ENCODE measurements at places on chromosomes 16 and 17.

DNA sequence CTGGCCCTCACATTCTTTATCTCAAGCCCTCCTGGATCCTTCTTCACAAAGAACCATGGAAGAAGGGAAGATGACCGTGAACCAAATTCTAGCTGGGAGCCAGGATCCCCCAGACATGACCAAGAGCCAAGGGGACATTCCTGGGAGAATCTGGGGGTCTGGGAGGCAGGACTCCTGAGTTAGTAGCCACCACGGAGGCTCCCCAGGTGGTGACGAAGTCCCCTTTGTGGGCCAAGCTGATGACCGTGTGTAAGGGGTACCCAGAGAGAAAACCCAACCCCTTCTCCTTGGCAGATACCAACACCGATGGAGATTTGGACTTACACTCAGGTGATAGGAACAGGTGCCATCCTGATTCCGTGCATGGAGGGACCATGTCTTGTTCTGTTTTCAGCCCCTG, 6.8 kb upstream of the GFAP start:
- no peak for DNase-seq

- no peak for DNase-seq
These were observed 563.7 kb upstream of the HSBP1 start for GRCh38 chr16:83244057-83244456.

DNA sequence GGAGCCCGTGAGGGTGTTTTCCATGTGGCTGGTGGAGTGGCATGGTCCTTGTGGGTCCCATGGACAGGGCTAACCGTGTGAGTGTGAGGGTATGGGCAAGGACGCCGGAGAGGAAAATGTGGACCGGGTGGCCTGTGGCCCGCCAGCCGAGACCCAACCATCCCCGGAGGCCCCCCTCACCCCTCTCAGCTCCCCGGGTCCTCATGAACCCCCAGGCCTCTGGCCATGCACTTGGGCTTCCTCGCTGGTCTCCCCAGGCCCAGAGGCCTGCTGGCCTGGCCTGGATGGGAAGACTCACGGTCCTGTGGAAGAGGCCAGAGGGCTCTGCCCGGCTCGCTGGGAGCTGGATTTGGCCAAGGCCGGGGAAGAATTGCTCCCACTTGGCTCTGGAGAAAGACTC, 13.1 kb downstream of the RAP1GAP2 start:
- DNase-seq: no peak

- no peak for DNase-seq
These were observed 1.4 kb downstream of the PYY start for GRCh38 chr17:43952351-43952723.

DNA sequence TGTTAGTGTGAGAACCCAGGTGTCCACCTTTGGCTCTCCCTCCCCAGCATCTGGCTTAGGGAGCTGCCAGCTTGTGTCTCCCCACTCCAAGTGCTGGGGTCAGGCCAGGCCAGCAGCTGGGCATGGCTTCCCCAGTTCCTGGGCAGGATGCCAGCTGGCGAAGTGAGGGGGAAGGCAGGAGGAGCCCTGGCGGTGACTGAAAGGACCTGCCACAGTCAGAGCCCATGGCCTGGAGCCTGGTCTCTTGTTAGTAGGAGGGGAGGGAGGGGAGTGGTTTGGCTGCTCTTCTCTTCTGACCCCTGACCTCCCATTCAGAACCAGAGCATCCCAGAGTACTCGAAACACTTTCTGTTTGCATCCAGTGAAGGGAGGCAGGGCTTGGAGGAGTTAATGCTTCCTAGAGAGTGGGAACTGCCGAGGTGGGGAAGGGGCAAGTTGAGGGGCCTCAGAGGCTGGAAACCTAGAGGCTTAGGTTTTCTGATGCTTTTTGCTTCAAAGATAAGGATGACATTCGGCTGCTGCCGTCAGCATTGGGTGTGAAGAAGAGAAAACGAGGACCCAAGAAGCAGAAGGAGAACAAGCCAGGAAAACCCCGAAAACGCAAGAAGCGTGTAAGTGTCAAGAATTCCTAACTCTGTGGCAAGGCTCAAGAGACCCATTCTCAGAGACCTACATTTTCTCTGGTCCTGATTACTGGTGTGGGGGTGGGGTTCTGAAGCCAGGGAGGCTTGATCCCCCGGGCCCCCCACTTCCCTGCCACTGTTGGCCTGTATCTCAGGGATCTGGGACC, 772 bp downstream of the CHD3 start:
- peak; percentile 40 for DNase-seq

DNA sequence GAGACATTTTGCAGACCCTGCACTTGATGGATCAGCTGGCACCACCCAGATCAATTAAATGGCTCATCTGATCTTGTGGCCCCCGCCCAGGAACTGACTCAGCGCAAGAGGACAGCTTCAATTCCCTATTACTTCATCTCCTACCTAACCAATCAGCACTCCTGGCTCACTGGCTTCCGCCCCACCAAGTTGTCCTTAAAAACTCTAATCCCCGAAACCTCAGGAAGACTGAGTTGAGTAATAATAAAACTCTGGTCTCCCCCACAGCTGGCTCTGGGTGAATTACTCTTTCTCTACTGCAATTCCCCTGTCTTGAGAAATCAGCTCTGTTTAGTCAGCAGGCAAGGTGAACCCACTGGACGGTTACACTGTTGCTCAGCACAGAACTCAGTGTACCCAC, 23.6 kb downstream of the SPPL2C start:
- no peak for DNase-seq

Data from activated naive CD4-positive, alpha-beta T cell treated with Interleukin-2 at 50 U/mL for 16 hours (primary cell).